ENCODE measurements at places on chromosomes 5 and 9. TPM values are rescaled to one million over a fixed set of nuclear protein-coding genes. Genes with fewer than 3 reads are reported as not detected.

GRCh38 chr9:7121055-7121454 is 363.3 kb downstream of the KDM4C start:
- H3K36me3 ChIP-seq, result no peaks in the 10 kb centered on the region
- no peaks in the 10 kb centered on the region for H3K27me3 ChIP-seq
- no peaks in the 10 kb centered on the region for H3K4me1 ChIP-seq
- H3K4me3 ChIP-seq, result no peak overlapping the region
- DNase-seq, result no peak

GRCh38 chr9:37776328-37776727 is 8.5 kb downstream of the EXOSC3 start:
- H3K27me3 ChIP-seq, result no peaks in the 10 kb centered on the region
- H3K4me3 ChIP-seq, result no peak overlapping the region
- H3K36me3 ChIP-seq, result peaks cover 32% of the 10 kb centered on the region
- no peaks in the 10 kb centered on the region for H3K4me1 ChIP-seq
- no peak for DNase-seq

- no peaks in the 10 kb centered on the region for H3K36me3 ChIP-seq
- no peak for DNase-seq
- H3K27ac ChIP-seq, result no peak overlapping the region
- H3K4me3 ChIP-seq, result no peak overlapping the region
These were observed 129.3 kb downstream of the ENTREP1 start for GRCh38 chr9:69454321-69454720.

DNA sequence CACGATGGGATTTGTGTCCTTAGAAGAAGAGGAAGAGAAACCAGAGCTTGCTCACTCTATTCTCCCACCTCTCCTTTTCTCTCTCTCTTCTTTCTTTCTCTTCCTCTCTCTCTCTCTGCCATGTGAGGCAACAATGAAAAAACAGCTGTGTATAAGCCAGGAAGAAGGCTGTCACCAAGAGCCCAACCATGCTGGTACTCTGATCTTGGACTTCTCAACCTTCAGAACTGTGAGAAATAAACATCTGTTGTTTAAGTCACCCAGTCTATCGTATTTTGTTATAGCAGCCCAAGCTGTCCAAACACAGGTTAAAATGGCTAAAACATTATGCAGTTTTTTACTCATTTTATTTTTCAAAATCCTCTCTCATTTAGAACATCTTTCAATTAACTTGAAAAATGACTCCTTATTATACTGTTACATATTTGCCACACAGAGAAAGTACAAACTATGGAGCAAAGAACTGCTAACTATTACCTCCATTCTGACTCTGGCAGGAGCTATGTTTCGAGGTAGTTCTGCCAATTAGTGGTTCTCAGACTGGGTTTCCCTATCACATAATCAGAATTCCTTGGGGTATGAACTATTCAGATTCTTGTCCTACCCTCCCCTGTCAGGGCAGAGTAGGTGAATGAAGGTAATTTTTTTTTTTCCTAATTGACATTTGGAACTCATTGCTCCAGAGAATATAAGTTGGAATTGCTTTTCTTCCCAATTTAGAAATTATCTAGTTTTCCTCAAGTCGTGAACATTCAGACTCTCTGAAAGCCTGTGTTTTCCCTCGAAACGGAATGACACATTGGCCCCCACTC is 434.6 kb downstream of the ENC1 start:
- H3K4me1 ChIP-seq, result peaks cover 9% of the 10 kb centered on the region
- H3K36me3 ChIP-seq, result no peaks in the 10 kb centered on the region
- DNase-seq, result no peak
- H3K4me3 ChIP-seq, result no peak overlapping the region
- no peaks in the 10 kb centered on the region for H3K27me3 ChIP-seq

- DNase-seq, result no peak
- no peaks in the 10 kb centered on the region for H3K36me3 ChIP-seq
- H3K27me3 ChIP-seq, result no peaks in the 10 kb centered on the region
- H3K4me1 ChIP-seq, result no peaks in the 10 kb centered on the region
- H3K27ac ChIP-seq, result no peak overlapping the region
These were observed 487.4 kb upstream of the RIOK2 start for GRCh38 chr5:97670447-97670846.

Gene PTPRD
- 58.0 TPM for total RNA-seq

DNA sequence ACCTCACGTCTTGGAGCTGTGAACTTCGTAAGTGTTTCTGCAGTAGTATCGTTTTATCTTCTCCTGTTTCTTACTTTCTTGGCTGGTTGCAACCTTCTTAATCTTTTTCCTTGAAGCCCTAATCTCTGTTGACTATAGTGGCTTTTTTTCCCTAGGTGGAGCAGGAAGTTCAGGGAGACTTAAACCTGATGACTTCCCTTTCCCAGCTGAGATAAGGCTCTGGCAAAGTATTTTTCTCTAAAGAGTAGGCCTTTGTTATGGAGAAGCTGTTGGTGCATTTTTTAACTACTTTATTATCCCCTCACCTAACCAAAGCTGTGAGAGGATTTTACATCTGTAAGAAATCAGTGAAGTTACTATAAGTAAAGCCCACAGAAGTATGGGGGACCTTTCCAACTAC is 723.1 kb upstream of the RIOK2 start:
- H3K4me3 ChIP-seq, result 0 out of 2 replicates have a peak overlapping the region, but pooled peaks have one; percentile 12
- peak; percentile 47 for DNase-seq

Gene ARL14EPL
- total RNA-seq, result not detected

DNA sequence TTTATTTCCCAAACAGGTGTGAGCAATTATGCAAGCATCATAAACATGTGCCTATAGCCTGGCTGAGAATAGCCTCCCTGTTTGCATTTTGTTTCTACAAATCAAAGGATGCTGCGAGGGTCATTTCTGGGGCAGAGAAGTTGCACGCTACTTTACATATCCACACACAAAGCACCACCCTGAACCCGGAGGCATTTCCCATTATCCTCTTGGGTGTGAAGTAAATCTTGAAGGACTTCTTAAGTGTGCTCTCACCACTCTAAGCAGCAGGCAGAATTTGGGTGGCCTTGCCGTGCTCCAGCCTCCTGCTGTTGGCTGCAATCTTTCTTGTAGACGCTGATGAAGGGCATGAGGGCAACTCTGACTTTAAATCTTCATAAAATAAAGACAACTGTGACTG is 124.0 kb upstream of the TLE4 start:
- H3K27ac ChIP-seq, result no peak overlapping the region
- no peak for DNase-seq
- H3K4me1 ChIP-seq, result peaks cover 6% of the 10 kb centered on the region
- no peaks in the 10 kb centered on the region for H3K27me3 ChIP-seq

Gene TCF7
- 9.7 TPM for total RNA-seq

Gene PCDHA1
- 3.2 TPM for total RNA-seq

DNA sequence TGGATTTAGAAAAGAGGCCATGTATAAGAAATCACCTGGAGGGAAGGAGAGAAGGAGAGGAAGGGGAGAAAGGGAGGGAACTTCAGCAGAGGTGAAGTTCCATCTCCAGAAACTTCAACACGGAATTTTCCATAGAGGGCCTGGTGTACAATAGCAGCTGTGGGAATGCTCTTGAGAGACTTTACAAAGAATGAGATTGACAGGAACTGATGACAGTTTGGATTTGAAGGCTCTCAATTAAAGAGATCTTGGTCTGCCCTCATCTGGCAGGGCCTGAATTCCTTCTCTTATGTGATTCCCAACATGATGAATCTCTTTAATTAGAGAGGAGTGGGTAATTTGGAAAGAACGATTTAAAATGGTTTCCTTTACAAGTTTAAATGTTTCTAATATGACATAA is 143.5 kb downstream of the MLLT3 start:
- peaks cover 40% of the 10 kb centered on the region for H3K4me1 ChIP-seq
- no peaks in the 10 kb centered on the region for H3K36me3 ChIP-seq
- H3K4me3 ChIP-seq, result no peak overlapping the region
- DNase-seq, result no peak

- H3K27ac ChIP-seq, result no peak overlapping the region
- no peaks in the 10 kb centered on the region for H3K4me1 ChIP-seq
- no peak for DNase-seq
- H3K27me3 ChIP-seq, result no peaks in the 10 kb centered on the region
These were observed 25.1 kb upstream of the CLPTM1L start for GRCh38 chr5:1370006-1370405.

DNA sequence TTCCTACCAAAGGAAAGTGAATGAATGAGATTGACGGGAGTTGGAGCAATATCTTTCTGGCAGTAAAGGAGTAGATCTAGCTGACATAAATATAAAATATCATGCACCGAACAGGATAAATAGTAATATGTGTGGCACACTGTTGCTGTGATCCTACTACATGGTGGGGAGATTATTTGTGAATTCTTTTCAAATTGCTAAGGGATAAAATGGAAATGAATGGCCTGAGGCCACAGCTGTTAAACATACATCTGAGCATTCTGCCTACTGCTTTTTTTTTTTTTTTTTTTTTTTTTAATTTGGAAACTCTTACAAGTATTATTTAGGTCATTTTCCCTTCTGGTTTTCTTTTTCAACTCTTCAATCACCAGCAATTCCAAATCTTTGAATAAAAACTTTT is 66.8 kb downstream of the MEF2C start:
- no peaks in the 10 kb centered on the region for H3K27me3 ChIP-seq
- H3K36me3 ChIP-seq, result no peaks in the 10 kb centered on the region
- peaks cover 34% of the 10 kb centered on the region for H3K4me1 ChIP-seq
- no peak for DNase-seq
- no peak overlapping the region for H3K4me3 ChIP-seq
- no peak overlapping the region for H3K27ac ChIP-seq

- H3K36me3 ChIP-seq, result no peaks in the 10 kb centered on the region
- DNase-seq, result no peak
- H3K4me3 ChIP-seq, result no peak overlapping the region
- peaks cover 45% of the 10 kb centered on the region for H3K4me1 ChIP-seq
- H3K27me3 ChIP-seq, result no peaks in the 10 kb centered on the region
These were observed 42.7 kb downstream of the WDR36 start for GRCh38 chr5:111134864-111135263.

Gene PCDHA2
- total RNA-seq, result 2.4 TPM

Gene NIPAL4
- 0.27 TPM for total RNA-seq

Gene TMEM252
- not detected for total RNA-seq

DNA sequence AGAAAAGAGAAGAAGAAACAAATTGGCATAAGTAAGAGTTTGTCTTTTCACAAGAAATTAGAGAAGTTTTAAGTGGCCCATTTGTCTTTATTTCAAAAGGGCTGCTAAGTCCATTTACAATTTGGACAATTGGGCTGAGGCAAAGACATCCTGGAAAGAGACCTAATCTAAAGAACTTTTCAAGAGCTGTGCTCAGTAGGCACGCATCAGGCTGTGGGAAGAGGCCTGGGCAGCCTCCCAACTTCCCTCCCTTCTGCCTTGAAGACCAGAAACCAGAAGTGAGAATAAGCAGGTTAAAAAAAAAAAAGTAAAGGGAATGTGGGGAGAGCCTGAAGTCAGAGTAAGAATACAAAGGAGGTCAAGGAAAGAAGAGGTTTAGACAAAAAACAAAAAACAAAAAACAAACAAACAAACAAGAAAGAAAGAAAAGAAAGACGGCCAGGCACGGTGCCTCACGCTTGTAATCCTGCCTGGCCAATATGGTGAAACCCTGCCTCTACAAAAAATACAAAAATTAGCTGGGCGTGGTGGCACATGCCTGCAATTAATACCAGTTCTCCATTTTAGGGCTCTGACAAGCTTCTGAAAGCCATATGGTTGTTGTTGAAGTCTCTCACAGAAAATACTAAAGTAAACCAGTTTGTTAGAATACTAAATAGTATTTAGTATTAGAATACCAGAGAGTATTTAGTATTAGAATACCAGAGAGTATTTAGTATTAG is 48.0 kb upstream of the CEP78 start:
- H3K27ac ChIP-seq, result no peak overlapping the region
- no peak for DNase-seq
- H3K27me3 ChIP-seq, result no peaks in the 10 kb centered on the region

- no peaks in the 10 kb centered on the region for H3K27me3 ChIP-seq
- DNase-seq, result no peak
- no peaks in the 10 kb centered on the region for H3K36me3 ChIP-seq
- H3K4me3 ChIP-seq, result no peak overlapping the region
- no peak overlapping the region for H3K27ac ChIP-seq
- no peaks in the 10 kb centered on the region for H3K4me1 ChIP-seq
These were observed 111.7 kb upstream of the MSX2 start for GRCh38 chr5:174612686-174613085.

DNA sequence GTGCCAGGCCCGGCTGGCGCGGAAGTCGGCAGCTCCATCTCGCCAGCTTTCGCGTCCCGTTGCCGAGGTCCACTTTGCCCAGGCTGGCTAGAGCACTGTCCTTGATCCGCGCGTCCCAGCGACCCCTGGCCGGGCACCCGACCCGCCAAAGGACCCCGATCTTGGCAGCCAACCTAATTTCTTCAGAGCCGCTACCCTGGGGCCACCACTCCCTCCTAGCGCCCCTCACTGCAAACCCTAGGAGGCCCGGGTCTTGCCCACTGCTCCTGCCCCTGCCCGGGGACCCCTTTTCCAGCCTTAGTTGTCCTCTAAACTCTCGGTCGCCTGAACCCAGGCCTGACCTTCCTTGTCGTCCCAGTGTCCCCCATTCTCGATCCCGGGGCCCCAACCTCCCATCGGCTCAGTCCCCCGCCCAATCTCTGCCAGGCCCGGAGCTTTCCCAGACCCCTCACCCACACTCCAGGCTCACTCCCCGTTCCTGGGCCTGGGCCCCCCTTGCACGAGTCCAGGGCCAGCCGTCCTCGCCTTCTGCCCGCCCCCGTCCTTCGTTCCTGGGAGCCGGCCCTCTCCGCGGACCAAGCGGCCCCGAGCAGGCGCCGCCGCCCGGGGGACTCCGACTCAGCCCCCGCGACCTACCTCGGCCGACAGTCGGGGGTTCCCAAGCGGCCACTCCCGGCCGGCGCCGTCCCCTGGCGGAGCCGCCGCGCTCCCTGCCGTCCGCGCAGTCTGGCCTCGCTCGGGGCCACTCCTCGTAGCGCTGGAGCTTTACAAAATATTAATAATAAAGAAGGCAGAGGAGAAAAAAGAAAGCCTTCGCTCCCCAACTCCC is 701 bp upstream of the LMX1B start:
- H3K4me1 ChIP-seq, result peaks cover 39% of the 10 kb centered on the region
- peak; percentile 62 for DNase-seq
- no peak overlapping the region for H3K27ac ChIP-seq
- H3K27me3 ChIP-seq, result peaks cover 94% of the 10 kb centered on the region

Gene TOR4A
- total RNA-seq, result 14.4 TPM

Gene PCDHGA10
- total RNA-seq, result 6.5 TPM

DNA sequence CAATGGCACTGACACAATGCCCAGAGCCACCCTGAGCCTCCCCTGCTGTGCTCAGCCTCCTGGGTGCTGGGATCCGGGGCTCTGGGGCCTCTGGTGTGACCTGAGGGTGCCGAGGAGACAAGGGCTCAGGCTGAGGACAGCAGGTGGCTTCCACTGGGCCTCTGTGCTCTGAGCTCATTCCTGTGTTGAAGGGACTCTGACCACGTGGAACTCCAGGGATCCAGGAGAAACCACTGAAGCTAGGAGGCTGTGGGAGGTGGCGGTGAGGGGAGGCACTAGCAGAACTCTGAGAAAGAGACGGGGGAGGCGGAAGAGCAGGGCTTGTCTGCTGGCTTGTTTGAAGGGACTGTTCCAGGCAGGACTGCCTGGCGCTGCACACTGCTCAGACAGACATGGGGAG is 318.7 kb upstream of the IRX1 start:
- DNase-seq, result no peak
- no peaks in the 10 kb centered on the region for H3K27me3 ChIP-seq
- H3K36me3 ChIP-seq, result no peaks in the 10 kb centered on the region
- peaks cover 8% of the 10 kb centered on the region for H3K4me1 ChIP-seq
- no peak overlapping the region for H3K27ac ChIP-seq
- no peak overlapping the region for H3K4me3 ChIP-seq
